Neuronal stem cell (in vitro differentiated cells): ENCODE measurements at places on chromosomes 2 and 18.

GRCh38 chr18:48154828-48155227, 224.4 kb upstream of the SMAD2 start:
- no peak for DNase-seq

GRCh38 chr18:11489266-11489899, 120.0 kb upstream of the SLC35G4 start:
- DNase-seq: no peak

DNA sequence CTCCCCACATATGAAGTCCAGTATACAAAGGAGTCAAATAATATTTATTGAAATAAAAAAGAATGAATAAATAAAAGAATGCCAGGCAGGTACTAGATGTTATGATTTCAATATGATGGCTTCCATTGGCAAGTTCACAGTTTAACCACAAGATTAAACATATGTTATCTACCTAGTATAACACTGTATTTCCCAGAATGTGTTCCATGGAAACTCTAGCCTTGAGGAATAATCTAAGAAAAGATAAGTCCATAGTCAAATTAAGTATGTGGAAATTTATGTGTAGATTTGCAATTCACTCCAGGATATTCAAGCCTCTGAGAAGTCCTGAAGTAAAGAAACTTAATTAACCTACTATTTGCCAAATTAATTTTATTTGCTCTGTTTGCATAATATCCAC, 71.1 kb upstream of the FMNL2 start:
- DNase-seq: no peak

DNA sequence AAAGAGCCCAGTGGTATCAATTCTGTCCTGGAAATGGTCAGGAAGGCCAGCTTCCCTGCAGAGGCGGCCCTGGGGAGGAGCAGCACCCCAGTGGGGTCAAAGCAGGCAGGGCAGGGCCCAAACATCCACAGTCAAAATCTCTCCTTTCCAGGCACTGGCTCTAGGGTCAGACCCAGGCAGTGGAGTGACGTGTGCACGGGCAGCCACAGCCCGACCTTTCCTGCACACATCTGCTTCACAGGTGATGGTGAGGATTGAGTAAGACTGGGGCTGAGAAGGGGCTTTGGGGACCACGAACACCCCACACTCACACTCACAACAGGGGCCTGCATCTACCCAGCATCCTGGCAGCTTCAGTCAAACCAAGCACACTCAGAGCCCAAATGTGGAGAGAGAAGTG, 97.8 kb upstream of the GLI2 start:
- no peak for DNase-seq

DNA sequence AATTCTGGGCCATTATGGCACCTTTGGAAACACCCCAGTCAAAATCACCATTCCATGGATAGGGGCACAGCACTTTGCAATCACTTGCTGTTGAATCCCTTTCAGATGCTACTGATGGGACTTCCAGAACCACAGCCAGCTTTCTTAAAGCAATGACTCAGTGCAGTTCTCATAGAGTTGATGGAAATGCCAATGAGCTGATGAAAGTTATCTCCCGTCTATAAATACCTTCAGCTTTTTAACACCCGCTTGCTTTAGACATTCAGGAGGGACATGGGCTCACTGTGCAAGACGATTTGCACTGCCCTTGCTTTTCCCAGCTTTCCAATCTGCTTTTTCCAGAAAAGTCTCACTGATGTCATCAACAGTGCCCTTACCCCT, 66.7 kb upstream of the RPL31 start:
- no peak for DNase-seq

- DNase-seq: no peak
Observed at GRCh38 chr18:9017905-9018227, 84.6 kb upstream of the NDUFV2 start.

- no peak for DNase-seq
Observed at GRCh38 chr18:2091937-2092336, 479.4 kb downstream of the METTL4 start.

DNA sequence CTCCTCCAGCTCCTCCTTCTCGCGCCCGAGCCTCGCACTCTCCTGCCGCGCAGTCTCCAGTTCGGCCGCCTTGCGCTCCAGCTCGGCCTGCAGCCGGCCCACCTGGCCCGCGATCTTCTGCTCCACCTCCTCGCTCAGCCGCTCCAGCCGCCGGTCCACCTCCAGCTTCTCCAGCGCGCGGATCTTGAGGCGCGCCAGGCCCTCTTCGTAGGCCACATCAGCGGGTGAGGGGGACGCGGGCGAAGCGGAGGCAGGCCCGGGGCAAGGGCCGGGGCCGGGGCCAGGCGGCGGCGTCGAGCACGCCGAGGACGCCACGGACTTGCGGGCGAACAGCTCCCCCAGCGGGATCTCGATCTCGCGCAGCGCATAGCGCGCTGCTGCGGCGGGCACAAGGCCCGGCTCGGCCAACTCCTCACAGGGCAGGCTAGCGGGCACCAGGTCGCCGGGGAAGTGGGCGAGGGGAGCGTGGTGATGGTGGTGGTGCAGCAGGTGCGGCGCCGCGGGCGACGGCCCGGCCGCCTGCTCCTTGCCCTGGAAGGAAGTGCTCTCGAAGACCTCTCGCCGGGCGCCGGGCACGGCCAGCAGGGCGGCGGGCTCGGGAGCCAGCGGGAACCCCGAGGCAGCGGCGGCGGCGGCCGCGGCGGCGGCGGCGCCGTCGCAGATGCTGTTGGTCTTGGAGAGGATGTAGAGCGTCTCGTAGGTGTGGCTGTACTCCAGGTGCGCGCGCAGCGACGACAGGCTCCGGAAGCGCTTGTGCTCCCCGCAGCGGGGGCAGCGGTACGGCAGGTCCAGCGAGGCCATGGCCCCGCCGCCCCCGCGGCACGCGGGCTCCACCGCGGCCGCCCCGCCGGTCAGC, 15.2 kb downstream of the FBXO41 start:
- DNase-seq: no peak

DNA sequence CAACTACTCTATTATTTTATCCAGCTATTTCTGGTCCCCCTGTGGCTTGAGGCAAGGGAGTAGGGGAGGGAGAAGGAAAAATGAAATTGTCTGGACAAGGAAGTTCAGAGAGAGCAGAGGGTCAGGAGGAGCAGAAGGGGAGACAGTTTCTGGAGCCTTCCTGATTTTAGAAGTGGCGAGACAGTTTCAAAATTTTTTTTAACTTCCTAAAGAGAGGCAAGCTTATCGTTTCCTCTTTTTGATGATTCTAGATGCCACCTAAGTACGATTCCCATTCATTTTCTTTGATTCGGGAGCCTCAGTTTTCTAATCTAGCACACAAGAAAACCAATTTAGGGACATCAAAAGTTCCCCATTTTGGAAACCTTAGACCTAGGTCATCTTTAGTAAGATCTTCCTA, 96.9 kb upstream of the B3GNT2 start:
- no peak for DNase-seq

DNA sequence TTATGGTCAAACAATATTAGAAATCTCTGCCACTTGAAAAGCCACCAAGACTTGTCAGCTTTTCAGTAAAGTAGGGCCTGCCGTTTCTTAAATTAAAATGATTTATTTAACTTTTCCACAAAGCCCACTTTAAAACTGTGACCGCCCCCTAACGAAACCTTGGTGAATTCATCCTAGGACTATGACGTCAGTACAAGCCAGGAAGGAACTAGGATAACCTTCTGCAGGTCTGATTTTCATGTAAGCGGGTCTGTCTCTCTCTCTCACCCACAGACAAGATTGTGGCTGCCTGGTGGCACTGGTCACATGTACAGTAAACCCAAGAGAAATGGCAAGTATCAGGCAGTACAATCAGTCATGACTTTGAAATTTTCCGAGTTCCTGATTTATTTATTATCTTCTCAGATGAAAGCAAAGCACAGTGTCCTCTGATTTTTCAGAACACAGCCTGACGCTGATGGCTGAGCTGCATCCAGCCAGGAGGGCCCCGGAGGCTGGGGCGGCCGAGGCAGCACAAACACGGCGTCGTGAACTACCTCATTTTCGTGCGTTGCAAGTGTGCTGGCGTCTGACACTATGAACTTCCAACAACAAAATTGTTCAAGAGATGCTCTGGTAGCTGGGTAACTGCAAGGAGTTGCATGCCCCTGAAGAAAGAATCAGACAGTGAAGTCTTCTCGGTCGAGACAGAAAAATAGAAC, 18.9 kb downstream of the SALL3 start:
- no peak for DNase-seq

GRCh38 chr2:190277234-190278112, 42.2 kb downstream of the HIBCH start:
- peak; percentile 20 for DNase-seq
